ENCODE measurements at places on chromosomes 13 and 19.

GRCh38 chr19:53868091-53868891 lies 608 bp downstream of the MYADM start:
- no peak for DNase-seq

DNA sequence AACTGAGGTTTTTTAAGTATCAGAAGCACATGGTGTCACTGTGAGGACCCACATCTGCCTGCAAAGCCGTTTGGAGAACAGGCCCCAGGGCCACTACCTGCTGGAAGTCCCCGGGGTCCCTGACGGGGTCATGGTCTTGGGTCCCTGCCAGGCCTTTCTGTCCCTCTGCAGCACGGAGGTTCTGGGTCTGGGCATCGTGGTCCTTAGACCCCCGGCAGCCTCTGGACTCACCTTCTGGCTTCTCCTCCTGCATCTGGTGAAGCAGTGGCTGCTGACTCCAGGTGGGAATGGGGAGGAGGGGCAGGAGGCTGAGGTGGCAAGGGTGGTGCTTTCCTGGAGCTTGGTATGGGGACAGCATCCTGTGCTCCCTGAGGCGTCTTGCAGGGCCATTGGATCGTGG lies 198.6 kb downstream of the TEX29 start:
- DNase-seq: no peak

- no peak for DNase-seq
Measured at GRCh38 chr13:80462567-80462966, 121.6 kb upstream of the SPRY2 start.

DNA sequence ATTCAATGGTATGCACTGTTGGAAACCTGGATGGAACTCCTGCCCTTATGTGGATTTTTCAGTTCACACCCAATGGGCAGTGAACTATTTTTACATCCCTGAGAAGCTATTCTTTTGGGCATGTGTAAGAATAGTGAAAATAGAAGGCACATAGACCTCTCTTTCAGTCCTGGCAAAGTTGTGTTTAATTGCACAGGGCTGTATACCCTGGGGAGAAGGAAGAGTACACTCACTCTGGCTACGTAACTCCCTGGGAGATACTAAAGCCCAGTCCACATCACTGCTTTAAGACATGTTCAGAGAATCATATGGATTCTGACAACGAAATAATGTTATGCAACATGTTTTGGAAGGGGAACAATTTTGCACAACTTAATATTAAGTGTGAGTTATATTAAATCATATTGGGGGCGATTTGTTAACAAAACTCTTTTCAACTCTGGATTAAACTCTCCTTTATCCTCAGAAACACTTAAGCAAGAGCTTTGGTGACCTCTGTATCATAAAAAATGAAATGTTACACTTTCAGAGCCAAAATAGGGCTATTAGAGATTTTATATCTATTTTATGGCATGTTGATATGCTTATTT lies 166.1 kb downstream of the DCT start:
- no peak for DNase-seq

DNA sequence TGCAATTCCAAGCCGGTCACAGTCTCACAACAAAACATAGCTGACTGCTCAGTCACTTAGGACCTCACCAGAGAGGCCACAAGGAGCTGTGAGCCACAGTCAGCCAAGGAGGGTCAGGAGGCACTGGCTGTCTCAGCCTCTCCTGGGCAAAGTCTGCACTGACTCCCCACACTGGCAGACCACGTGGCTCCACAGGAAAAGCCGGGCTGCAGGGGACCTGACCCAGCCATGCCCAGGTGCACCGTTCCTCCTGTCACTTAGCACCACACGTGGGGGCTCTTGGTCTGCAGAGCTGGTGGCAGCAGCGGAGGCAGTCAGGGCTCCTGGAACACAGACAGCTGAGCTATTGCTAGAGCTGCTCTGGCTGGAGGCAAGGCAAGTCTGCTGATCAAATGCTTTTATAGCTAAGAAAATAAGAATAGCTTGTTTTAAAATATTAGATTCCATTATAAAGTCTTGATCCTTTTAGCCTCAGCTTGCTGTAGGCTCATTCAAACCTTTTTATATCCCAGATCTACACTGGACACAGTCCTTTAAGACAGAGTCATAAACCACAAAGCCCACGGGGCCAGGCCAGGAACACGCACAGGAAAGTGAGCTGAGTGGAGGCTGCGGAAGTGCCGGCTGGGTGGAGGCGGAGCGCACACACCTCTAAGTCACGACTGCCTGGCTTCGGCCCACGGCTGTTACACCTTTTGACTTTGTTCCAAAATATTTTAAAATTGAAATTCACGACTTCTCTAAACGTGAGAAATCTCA lies 744.1 kb downstream of the UQCRFS1 start:
- no peak for DNase-seq
